ENCODE measurements at places on chromosomes 11 and 22. TPM values are rescaled to one million over a fixed set of nuclear protein-coding genes. Genes with fewer than 3 reads are reported as not detected.

DNA sequence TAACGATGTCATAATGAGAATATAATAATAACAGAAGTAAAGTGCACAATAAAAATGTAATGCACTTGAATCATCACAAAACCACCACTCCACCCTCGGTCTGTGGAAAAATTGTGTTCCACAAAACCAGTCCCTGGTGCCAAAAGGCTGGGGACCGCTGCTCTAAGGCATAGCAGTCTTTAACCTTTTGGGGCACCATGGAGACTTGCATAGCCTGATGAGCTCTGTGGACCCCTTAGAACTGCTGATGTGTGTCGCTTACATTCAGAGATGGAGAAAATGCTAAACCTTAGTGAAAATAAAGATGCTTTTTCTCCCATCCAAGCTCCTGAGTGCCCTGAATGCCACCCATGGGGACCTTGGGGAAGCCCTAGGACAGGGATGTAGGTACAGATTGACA, 87.6 kb upstream of the SEPTIN5 start:
- no peak for DNase-seq

DNA sequence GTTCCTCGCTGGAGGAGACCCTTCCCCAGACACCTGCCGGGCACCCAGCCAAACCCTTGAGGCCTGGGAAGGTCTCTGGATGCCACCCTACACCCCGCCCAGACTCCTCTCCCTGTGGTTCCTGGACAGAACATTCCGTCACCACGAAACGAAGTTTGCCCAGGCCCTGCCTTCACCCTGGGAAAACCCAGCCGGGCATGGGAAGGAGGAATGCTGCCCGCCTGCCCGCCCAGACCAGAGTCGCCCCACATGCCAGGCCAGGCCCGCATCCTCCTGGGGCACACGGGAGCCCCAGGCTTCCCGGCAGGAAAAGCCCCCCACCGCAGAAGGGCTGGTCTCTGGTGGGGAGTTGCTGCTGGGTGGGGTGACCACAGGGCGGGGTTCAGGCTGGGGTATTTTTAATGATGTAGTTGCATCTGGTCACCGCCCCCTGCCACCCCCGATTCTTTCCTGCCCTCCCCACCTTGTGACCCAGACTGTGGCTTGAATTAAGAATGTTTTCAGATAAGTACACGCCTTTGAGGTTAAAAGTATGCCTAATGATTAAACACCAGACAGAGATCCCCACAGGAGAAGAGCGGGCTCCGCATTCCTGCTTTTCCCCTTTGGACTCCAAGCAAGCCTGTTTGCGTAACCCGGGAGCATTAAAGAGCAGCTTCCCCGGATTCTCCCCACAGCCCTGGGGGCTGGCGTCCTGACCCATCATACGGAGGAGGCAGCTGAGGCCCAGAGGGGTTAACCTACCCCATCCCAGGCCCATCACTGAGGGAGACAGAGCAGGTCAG, 44.6 kb upstream of the PPARA start:
- peak; percentile 56 for DNase-seq

DNA sequence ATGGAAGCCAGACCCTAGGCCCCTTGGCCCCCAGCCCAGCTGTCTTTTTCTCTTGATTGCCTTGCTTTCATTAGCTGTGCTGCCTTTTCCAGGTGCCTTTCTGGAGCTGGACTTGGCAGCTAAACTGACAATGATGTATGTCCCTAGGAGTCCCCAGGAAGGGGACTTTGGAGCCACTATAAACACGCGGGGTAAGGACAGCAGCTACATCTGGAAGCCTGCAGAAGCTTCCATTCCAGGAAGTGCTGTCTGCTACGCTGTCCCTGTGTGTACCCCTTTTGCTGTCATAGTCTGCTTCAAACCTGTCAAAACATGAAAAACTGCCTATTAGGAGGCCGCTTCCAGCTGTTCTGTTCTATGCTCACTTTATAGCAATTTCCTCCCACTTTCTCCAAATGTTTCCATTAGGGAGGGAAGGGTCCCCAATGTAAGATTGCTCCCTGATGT, 153.3 kb upstream of the RAG2 start:
- no peak for DNase-seq

- DNase-seq = no peak
These were observed 607.1 kb downstream of the TBC1D22A start for GRCh38 chr22:47369431-47370015.

SCUBE1 gene
- total RNA-seq = 1.4 TPM

LINC01488 gene
- not detected for total RNA-seq

Data from Daoy (cell line).